ENCODE measurements at places on chromosomes 16 and 17. TPM values are rescaled to one million over a fixed set of nuclear protein-coding genes. Genes with fewer than 3 reads are reported as not detected.

BICDL2 gene
- 10.6 TPM for total RNA-seq

DHRS7C gene
- not detected for total RNA-seq

UTS2R gene
- 1.3 TPM for total RNA-seq

GNPTG gene
- 37.6 TPM for total RNA-seq

EVPLL gene
- total RNA-seq, result not detected

MYH11 gene
- total RNA-seq, result 0.19 TPM

SSTR5 gene
- 0.23 TPM for total RNA-seq

KIF18B gene
- 63.6 TPM for total RNA-seq

CEP112 gene
- 4.7 TPM for total RNA-seq

WNT9B gene
- total RNA-seq, result not detected

RGS9 gene
- 5.5 TPM for total RNA-seq

WNT3 gene
- total RNA-seq, result 8.8 TPM

CDH11 gene
- total RNA-seq, result not detected

KCNH6 gene
- total RNA-seq, result not detected

SYNGR3 gene
- 3.3 TPM for total RNA-seq

AURKB gene
- 82.8 TPM for total RNA-seq

PRRT2 gene
- 3.6 TPM for total RNA-seq

VMO1 gene
- total RNA-seq, result not detected
